ENCODE measurements at places on chromosomes 5 and 9.

GRCh38 chr5:127295454-127295853, 4.9 kb downstream of the MEGF10 start:
- DNase-seq, result no peak

DNA sequence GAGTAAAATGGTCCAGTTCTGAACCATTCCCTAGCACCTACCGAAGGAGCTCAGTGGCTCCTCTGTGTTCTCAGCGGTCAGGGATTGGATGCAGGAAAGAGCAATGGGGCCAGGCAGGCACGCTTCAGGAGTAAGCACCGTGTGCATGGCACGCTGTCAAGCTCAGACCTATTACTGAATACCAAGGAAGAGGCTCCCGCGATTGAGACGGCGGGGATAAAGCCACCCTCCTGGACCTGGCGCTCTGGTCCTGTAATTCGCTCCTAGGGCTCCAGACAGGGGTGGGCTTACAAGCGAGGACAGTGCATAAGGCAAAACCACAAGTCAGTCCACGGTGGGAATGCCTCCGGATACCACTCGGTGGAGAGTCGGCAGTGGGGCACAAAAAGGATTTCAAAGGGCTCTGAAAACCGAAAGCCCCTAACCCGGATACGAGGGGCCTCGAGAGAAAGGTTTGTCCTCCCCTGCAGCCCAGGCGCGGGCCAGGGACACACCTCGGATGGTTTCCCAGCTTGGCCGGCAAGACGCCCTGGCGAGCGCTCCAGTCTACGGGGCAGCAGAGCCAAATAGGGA, 988 bp downstream of the OXCT1 start:
- DNase-seq, result peak; percentile 34

DNA sequence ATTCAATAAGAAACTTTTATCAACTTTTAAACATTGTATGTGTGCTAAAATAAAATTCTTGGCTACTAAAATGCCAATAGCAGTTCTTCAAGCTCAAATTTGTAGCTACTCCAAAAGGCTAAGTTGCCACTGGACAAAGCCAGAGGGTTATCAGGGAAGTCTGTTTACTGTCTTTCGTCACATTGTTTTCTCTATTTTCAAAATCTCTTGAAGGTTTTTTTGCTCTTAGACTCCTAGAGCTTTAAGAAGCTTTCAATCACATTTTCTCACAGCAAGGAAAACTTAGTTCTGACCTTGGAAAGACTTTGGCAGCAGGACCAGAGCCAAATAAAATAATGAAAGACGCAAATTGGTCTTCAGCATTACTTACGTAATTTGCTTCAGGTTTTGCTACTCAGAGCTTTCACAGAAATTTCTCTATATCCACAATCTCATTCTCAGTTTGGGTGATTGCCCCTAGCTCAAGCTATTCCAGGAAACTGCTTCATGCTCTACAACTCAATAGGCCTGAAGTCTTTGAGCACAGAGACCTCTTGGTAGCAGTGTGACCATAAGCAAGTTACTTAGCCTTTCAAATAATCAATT, 257.7 kb downstream of the GABRG2 start:
- no peak for DNase-seq

DNA sequence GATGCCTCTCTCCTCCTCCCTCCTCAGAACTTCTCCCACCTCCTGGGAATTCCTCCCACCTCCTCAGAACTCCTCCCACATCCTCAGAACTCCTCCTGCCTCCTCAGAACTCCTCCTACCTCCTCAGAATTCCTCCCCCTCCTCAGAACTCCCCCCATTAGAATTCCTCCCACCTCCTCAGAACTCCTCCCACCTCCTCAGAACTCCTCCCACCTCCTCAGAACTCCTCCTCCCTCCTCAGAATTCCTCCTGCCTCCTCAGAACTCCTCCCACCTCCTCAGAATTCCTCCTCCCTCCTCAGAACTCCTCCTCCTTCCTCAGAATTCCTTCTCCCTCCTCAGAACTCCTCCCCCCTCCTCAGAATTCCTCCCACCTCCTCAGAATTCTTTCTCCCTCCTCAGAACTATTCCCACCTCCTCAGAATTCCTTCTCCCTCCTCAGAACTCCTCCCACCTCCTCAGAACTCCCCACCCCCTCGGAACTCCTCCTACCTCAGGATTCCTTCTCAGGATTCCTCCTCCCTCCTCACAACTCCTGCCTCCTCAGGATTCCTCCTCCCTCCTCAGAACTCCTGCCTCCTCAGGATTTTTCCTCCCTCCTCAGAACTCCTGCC, 23.9 kb downstream of the SLC46A2 start:
- DNase-seq, result no peak

DNA sequence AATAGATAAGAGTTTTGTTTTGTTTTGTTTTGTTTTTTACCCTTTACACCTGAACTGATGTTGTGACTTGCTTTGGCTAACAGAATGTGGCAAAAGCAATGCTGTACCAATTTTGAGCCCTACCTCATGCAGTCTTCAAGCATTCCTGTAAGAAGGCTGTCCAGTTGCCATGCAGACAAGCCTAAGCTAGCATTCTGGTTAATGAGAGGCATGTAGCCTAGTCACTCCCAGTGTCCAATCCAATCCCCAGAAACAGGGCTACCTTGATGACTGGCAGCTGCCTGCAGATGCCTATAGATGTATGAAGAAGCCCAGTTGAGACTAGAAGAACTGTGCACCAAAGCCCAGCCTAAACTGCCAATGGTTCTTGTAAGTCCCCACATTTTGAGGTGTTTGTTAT, 9.4 kb upstream of the EFNA5 start:
- DNase-seq, result no peak

GRCh38 chr5:8884029-8884428, 661.8 kb downstream of the SEMA5A start:
- no peak for DNase-seq

DNA sequence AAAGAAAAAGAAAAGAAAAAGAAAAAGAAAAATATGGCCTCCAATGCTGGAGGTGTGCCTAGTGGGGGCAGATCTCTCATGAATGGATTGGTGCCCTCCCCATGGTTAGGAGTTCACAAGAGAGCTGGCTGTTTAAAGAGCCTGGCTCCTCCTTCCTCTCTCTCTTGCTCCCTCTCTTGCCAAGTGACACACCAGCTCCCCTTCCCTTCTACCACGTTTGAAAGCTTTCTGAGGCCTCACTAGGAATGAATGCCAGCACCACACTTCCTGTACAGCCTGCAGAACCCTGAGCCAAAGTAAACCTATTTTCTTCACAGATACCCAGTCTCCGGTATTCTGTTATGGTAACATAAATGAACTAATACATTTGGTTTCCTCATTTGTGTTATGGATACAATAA, 14.4 kb upstream of the GALNT10 start:
- no peak for DNase-seq

DNA sequence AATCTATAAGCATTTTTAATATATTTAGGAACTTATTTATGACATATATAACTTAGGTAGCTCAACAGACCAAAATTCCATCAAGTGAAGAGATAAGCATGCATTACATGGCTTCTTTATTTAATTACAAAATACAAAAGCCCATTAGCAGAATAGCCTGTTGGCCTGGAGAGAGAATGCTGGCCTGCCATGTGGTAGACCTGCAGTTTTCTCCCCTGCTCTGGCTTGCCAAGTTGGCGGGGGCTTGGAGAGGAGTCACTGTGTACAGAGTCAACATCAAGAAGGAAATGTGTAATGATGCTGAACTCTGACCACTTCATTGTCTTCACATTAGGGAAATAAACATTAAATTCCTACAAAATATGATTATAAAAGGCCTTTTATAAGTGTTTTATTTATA, 69.8 kb upstream of the CNTLN start:
- DNase-seq, result no peak

GRCh38 chr9:17294822-17295624, 160.2 kb downstream of the CNTLN start:
- no peak for DNase-seq

GRCh38 chr9:74333384-74334032, 163.6 kb upstream of the RORB start:
- no peak for DNase-seq

DNA sequence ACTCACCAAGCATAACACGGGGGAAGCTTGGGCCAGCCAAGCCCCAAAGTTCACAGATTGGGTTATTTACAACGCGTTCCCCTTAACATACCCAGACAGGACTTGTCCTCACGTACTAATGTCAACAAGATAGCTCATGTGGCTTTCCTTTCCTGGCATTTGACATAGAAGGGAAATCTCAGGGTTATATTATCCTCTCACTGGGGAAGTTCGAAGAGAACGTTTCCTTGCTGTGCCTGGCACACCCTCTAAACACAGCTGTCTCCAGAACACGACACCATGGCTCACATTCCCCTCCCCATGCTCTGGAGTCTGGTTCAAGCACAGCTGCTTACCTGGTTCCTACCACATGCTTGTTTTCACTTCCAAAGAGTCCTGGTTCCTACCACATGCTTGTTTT, 46.8 kb upstream of the OTULINL start:
- no peak for DNase-seq

- DNase-seq, result no peak
Measured at GRCh38 chr5:171221916-171222315, 87.1 kb upstream of the TLX3 start.

DNA sequence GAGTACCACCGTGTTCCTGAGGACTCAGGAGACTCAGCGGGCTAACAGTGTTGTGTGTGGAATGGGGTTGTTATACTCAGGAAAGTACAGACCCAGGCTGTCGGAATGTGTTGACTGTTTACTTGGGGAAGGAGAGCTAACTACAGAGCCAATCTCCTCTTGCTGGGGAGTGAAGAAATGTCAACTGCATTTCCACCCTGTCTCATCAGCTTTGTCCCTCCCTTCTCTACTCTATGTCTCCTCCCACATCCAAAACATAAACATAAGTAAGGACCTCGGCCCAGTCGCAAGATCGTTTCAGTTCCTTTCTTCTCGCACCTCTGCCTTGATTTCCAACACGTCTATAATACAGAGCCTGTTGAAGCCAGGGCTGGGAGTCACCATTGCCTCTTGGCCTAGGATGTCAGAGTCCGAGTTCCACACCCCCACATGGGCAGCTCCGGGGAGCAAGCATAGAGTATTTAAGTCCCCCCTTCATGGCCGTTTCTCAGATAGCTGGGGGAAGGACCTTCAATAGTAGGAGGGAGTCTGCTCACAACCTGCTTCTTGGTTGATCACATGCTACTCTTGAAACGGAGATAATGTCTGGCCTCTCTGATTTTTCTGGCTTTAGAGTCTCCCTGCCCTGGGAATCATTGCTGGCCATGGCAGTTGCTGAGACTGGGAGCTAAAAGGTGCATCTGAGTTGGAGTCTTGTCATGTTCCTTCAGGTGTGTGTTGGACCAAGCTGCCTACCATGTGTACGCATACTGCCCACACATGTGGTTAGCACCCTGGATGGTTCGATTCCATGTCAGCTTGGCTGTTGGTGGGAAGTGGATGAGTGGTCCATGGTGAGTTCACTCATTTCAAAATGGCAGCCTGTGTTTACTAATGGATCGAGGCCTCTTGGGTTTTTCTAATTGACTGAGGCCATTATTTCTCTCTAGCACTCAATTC, 147.3 kb downstream of the MTX3 start:
- DNase-seq, result no peak

- no peak for DNase-seq
Measured at GRCh38 chr5:170067152-170067551, 38.5 kb upstream of the FOXI1 start.

- no peak for DNase-seq
Measured at GRCh38 chr5:149492781-149493180, 58.5 kb downstream of the CSNK1A1 start.

GRCh38 chr5:160327818-160328217, 15.5 kb upstream of the CCNJL start:
- DNase-seq, result no peak

DNA sequence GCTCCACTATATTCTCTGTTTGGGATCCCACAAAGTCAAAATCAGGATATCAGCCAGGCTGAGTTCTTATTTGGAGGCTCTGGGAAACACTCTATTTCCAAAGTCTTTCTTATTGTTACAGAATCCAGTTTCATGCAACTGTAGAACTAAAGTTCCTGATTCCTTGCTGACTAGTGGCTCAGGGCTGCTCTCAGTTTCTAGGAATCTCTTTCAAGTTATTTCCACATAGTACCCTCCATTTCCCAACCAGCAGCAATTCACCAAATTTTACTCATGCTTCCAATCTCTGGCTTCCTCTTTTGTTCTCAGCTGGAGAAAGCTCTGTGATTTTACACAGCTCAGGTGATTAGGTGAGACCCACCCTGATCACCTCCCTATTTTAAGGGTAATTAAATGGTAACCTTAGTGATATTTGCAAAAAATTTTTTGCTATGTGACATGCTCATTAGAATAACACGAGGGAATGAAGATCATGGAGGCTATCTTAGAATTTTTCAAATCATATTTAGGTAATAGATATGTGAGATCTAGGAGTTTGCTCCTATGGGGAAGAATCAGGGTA, 794.9 kb upstream of the ARRDC3 start:
- no peak for DNase-seq

GRCh38 chr5:171201310-171201709, 107.7 kb upstream of the TLX3 start:
- DNase-seq, result no peak

- DNase-seq, result no peak
Measured at GRCh38 chr9:129999141-129999510, 43.9 kb downstream of the FNBP1 start.

DNA sequence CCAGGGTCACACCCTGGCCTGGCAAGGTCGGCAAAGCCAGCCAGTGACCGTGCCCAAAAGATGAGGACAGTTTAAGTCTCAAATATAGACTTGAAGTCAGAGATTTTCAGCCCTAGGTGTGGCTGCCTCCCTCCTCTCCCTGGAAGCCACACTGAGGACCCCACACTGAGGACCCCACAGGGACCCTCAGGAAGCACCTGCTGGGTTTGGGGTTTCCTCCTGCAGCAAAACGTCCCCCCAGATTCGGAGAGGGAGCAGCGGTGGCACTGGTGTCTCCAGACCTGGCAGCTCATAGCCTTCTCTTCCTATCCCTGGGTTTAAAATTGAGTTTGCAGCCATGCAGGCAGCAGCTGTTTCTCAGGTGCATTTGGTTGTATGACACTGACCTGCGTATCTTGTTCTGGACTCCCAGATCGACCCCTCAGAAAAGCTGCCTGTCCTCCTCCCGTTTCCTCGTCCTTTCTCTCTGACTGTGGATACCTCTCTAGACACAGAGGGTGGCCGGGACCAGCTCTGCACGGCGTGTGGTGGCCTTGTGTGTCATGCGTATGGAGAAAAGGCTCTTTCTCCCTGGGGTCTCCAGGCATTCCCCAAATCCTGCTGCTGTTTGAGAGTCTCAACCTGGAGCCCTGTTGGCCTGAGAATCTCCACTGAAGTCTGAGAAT, 36.6 kb downstream of the MRPL36 start:
- DNase-seq, result no peak

GRCh38 chr9:3597792-3598191, 72.0 kb upstream of the RFX3 start:
- no peak for DNase-seq

DNA sequence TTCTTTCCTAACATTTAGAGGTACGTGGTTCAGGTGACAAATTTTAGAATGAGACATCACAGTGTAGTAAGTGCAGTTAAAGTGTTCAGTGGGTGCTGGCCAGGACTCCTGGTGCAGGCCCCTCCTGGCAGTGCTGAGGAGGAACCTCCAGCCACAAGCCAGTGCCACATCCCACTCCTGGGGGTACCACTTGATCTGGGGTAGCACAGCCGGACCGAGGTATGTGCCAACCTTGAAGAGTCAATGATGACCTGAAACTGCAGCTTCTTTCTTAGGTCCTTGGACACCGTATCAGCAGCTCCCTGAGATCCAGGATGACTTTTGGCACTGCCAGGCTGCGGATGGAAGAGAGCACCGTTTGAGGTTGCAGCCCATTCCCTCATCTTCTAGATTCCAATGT, 310.4 kb upstream of the IRX4 start:
- no peak for DNase-seq

All from hepatocyte (in vitro differentiated cells).